Hematopoietic multipotent progenitor cell treated with erythropoietin and hydrocortisone succinate and interleukin-3 and kit ligand, for 8 days (in vitro differentiated cells): ENCODE measurements at places on chromosomes 2 and 18.

- DNase-seq = peak; percentile 43
Measured at GRCh38 chr2:11498543-11499034, 32.6 kb upstream of the E2F6 start.

DNA sequence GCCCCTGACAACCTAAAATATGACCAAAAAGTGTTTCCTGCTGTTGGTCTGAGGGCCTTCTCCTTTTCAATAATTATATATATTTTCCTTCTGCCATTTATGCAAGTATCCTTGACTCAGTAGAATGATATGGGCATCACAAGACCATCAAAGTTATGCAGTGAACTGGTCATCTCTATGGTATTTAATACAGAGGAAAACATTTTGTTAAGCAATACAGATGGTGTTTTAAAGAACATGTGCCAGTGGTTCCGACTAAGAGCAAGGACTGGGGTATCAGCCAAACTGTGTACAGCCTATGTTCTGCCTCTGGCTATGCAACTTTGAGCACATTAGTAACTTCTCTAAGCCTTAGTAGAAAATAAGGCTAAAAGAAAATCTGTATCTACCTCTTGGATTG lies 179.0 kb downstream of the TRABD2A start:
- no peak for DNase-seq

DNA sequence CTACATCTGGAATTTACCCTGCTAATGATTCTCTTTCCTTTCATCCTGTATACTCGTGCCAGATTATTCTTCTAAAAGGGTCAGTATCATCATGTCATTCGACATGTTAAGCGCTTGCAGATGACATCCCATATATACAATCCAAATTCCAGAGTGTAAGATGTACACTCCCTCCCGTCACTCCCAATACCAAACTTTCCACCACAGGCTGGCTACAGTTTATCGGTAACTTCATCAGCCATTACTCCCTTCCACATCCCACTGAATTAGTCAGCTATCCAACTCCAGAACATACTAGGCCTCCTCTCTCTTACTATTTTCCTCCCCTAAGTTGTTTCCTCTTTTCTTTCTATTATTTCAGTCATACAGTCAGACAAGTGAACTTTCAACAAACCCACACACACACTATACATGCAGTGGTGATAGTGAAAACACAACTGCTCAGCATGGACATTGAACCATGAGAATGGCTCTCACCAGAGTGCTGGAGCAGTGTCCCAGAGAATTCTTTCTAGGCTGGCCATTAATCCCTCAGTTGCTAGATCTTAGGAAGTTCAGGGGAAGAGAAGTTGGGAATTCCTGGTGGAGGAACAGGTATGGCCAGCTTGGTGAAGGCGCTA lies 10.6 kb upstream of the NMI start:
- no peak for DNase-seq

- no peak for DNase-seq
Measured at GRCh38 chr2:234952270-234953115, 676 bp downstream of the SH3BP4 start.

DNA sequence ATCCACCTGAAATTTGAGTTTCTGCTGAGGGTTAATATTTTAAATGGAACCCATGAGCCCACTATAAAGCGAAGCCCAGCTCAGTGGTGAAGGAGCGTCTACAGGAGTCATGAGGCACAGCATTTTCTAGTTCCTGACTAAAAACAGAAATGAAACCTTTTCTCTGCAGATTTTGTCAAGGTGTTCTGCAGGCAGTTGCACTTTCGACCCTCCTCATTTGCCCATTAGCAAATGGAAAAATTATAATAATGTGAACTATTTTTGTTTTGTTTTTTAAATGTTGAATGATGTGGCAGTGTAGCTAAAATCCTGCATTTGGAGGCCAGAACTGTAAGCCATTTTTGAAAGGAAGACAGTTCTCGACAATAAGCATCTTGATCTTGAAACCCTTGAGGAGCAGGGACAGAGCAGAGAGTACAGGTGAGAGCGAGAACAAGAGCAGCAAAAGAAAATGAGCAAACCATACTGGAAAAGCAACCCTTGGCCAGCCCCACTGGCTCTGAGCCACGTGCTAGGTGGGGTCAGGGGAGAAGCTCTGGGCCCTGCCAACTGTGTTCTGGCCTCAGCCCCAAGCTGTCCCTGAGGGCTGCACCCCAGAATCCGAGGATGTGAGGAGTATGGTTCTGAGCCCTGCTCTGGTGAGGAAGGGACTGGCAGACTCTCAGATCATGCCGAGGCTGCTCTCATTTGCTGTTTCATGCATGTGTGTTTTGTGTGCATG lies 26.4 kb upstream of the COPS8 start:
- DNase-seq = no peak

- DNase-seq = no peak
Measured at GRCh38 chr2:237156031-237156856, 70.6 kb downstream of the COPS8 start.

GRCh38 chr18:26768385-26768784 lies 97.1 kb downstream of the AQP4 start:
- DNase-seq = no peak

- no peak for DNase-seq
Measured at GRCh38 chr2:35501076-35501475, 854.5 kb upstream of the CRIM1 start.

GRCh38 chr2:150586858-150587257 lies 99.4 kb upstream of the RND3 start:
- no peak for DNase-seq

DNA sequence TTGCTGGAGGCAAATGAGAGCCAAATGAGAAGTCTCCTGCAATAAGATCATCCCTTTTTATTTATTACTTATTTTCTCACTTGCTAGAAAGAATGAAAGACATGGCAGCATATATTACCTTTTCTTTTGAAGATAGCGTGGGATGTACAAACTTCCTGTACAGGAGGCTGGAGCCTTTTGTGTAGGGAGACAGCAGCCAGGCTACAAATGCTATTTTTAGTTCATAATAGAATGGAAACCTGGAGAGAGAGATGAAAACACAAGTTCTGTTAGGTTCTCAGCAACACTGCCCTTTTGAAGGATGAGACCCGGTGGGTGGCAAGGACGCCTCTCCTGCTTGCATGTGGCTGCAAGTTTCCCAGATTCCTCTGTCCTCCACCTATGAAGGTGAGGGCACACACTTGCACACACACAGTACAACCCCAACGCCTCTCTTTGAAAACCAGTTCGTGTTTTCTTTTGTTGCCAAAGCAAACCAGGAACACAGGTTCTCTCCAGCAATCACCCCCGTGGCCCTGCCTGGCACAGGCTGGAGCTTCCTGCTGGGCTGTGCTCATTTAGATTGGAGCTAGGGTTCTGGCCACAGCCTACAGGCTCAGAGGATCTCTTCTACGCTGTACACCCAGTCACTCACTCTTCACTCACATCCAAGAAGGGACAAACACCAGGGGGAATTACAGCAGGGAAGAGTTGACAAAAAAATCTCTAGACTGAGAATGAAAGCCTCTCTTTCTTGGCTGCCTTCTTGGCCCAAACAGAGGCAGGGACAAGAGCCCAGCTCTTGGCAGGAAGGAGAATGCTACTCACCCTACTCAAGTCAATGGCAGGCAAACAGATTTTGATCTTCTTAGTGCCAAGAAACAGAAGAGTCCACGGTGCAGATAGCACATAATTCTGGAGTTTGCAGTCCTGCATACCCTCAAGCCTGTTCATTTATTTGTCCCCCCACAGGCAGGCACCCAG lies 55.6 kb downstream of the MRPL35 start:
- DNase-seq = no peak
